ENCODE measurements at places on chromosomes 16 and 17.

DNA sequence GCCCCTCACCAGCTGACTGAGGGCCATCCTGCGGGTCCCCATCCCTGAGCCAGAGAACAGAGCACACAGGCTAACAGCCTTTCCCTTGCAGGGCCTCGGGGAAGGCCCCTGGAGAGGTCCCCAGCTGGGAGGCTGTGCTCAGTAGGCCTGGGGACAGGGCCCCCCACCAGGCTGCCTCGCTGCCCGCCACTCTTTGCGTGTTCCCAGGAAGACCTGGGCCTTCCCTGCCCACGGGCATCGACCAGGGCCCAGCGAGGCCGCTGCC lies 785 bp downstream of the HID1 start:
- DNase-seq: no peak

DNA sequence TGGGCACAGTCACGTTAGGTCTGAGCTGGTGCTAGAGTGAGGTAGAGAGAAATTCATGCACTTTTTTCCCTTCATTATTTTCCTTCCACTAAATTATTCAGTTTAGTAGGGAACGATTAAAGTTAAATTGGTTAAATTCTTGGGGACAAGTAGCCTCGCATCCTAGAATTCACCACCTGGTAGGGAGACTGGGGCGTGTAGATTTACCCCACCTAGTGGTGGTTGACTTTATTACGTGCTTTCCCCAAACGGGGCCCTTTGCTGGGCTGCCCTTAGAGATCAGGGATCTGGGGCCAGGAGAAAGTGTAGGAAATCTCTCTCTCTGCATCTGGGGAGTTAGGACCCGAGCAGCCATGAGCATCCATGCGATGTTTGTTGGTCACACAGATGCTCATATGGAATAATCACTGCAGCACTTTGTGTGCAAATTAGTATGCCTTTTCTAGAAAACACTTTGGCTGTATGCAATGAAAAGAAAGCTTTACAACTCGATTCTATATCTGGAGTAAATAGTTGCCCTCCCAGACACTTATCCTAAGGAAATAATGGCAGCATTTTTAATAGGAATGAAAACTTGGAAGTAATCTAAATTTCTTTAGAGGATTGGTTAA lies 107.0 kb downstream of the PLCG2 start:
- no peak for DNase-seq

DNA sequence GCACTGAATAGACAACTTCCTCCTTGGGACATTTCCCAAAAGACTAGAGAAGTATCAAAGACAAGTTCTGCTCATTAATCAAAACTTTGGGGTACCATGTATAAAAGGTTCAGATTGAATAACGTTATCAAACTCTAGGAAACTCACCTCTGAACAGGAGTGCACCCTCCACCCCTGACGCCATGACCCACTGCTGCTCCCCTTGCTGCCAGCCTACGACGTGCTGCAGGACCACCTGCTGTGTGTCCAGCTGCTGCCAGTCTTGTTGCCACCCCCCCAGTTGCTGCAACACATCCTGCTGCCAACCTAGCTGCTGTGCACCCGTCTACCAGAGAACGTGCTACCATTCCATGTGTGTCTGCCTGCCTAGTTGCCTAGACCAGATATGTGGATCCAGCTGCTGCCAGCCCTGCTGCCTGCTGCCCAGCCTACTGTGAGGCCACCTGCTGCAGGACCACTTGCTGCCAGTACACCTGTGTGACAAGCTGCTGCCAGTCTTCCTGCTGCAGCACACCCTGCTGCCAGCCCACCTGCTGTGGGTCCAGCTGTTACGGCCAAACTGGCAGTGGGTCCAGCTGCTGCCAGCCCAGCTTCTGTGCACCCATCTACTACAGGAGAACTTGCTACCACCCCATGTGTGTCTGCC lies 13.8 kb upstream of the KRTAP9-2 start:
- no peak for DNase-seq

DNA sequence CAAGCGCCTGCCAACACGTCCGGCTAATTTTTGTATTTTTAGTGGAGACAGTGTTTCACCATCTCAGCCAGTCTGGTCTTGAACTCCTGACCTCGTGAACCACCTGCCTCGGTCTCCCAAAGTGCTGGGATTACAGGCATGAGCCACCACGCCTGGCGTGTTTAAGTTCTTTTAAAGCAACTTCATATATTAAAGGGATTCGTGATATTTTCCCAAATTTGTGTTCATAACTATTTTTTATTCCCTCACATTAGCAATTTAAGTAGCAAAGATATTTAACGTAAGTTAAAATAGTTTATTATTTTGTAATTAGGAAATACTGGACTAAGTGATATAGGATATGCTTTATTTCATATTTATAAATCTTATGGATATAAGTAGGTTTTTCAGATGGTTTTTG lies 4.2 kb downstream of the SPG7 start:
- DNase-seq: no peak

- DNase-seq: no peak
These were observed 42.1 kb upstream of the BHLHA9 start for GRCh38 chr17:1227917-1228780.

DNA sequence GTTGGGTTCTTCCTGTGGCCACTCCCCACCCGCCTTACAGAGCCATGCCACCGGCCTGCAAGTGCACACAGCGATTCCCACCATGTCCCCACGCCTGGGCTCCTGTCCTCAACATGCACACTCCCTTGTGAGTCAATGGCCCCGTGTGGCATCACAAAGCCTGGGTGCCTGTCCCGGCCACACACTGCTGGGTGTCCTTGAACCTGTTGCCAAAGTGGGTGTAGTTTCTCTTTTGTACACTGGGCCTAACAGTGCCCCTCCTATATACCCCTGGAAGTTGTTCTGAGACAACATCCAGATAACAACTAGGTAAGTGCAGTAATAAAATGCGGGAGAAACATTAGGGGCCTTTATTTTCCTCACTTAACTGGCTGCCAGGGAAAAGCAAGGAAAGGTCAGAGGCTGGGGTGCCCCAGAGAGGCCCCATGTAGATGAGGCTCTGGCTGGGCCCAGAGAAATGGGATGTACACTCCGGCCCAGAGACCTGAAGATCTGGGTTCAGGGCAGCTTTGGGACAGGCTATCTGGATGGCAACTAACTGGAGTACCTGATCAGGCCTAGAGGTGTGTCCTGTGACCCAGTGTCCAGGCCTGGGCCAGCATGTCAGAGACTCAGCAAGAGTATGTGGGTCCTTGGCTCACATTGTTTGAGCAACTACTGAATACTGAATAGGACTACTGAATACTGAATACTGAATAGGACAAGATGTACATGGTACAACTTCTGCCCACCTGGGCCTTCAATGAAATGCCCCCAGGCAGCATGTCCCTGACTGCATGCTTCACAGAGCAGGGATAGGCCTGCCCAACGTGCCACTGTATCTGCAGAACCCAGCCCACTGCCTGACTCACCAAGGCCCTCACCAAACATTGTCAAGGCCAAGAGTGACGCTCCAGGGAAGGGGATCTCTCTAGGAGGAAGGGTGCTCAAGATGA lies 8.3 kb downstream of the ABCC3 start:
- no peak for DNase-seq
